ENCODE measurements at places on chromosomes 2 and 18.

DNA sequence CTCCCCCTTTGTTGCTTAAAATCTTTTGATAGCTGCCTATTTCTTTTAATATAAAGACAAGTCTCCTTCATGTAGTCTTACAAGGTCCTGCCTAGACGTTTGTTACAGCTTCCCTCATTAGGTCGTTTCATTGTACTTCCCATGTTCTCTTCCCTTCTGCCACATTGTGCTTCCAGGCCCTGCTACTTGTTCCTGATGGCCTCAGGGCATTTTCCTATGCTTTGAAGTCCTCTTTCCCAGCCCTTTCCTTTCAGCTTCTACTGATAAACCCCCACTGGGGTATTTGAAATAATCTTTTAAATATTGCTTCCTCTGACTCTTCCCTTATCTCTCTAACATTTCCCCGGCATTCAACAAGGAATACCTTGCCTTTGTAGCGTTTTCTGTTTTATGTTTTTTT lies 67.4 kb downstream of the UBE2E3 start:
- DNase-seq: no peak

DNA sequence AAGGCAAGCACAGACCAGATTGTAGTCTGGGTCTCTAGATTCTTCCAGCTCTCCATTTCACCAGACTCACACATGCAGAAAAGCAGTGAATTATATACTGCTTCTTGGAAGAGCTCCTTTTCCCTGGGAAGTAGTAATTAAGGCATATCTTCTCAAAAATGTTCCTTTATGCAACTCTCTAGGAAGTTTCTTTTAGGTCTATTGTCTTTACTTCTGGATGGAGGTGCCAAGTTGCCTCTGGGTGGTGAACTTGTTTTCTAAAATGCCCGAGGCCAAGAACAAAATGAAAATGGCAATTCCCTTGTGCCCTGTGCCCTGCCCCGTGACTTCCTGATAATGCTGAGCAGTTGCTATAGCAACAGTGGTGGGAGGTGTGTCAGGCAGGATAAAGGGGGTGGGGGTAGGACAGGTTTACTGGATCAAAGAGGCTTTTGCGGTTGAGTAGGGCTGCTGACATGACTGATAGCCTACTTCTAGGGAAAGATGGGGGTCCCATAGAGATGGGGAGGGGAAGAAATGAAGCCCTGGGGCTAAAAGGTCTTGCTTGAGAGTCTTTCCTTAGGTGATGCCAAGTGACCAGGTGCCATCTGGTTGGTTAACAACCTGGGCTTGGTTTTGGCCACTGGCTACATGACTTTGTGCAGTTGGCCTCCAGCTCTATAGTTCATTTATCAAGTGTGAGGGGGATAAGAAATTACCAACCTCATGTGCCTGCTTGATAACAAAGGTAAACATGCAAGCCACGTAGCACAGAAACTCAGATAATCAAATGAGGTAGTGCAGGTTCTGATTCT lies 11.8 kb downstream of the IGFBP2 start:
- DNase-seq: no peak

DNA sequence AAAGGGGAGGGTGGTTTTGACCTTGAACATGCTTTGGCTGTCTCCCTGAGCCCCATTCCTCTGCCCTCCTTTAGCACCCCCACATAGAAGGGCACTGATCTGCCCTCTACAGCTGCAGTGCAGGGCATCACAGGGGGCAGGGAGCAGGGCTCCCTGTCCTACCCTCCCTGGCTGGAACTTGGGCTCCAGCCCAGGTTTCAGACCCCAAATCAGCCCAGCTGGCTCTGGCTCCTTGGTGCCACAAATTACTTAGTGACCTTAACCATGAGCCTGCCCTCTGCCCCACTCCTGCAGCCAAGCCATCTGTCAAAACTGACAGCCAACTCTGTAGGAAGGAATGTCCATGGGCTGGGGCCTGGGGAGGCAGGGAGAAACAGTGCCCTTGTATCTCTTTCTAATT lies 105.6 kb downstream of the MAPK4 start:
- no peak for DNase-seq

GRCh38 chr2:53509831-53510388 lies 257.7 kb upstream of the CHAC2 start:
- DNase-seq: no peak

- no peak for DNase-seq
Observed at GRCh38 chr18:49842656-49843055, 29.3 kb upstream of the ACAA2 start.

DNA sequence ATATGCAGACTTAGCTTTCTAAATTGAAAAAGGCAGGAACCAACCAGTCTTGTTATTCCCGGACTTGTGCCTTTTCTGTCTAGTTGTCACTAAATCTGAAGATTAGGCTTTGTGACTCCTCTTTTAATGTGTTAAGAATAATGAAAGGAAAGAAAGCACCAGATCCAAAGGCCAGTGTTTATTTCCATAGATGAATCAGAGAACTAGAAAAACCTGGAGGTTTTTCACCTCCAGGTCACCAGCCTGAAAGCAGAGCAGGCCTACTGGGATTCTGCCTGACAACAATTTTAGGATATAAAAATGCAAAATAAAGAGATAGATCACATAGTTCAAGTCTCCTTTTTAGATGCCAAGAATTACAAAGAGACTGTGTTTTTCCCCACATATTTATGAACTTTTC lies 160.4 kb downstream of the GULP1 start:
- DNase-seq: no peak

- DNase-seq: no peak
Observed at GRCh38 chr2:27518782-27519113, 22.1 kb downstream of the GCKR start.

GRCh38 chr2:96683972-96684820 lies 41.6 kb downstream of the FER1L5 start:
- no peak for DNase-seq

- DNase-seq: no peak
Observed at GRCh38 chr2:127379712-127380355, 7.9 kb downstream of the MAP3K2 start.

- no peak for DNase-seq
Observed at GRCh38 chr2:3754280-3754679, 50.9 kb downstream of the DCDC2C start.

DNA sequence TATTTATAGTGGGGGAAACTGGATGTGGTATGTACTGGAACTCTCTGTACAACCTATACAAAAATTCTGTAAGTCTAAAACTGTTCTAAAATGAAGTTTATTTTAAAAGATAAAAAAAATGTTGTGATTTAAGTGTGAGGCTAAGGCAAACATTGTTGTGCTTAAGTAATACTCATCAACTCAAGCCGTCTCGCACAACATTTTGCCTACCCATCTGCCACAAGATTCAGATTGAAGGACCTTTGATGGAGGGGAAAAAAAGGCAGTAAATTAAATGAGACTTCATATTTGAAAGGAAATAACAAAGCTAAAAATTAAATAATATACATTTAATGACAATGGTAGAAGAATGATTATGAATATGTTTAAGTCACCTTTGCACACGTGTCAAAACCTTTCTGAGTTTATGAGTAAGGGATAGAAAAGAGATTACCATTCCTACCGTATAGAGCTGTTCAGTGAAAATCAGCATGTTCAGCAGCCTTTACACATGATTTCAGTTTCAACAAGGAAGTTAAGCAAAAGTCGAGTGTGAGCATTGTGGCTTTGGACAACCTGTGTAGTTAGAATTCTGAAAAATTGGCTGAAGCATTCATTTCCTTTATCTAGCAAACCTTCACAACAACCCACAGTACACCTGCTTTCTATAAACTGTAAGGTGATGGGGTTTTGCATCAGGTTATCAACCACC lies 499.3 kb downstream of the IRS1 start:
- DNase-seq: no peak

- no peak for DNase-seq
Observed at GRCh38 chr2:17539611-17540092, 844 bp upstream of the VSNL1 start.

DNA sequence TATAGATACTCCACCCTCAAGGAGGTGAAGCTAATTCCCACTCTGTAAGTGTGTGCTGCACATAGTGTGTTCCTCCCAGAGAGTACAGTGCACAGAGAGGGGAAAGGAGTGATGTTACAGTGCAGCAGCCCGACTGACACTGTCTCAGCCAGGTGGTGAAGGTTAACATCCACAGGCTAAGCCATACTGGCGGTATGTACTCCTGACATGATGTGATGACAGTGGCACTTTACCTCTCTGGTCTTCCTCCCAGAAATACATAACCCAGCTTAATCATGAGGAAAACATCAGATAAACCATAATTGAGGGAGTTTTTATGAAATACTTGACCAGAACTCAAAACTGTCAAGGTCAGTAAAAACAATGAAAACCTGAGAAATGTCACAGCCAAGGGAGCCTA lies 107.1 kb downstream of the RAB3GAP1 start:
- DNase-seq: no peak

DNA sequence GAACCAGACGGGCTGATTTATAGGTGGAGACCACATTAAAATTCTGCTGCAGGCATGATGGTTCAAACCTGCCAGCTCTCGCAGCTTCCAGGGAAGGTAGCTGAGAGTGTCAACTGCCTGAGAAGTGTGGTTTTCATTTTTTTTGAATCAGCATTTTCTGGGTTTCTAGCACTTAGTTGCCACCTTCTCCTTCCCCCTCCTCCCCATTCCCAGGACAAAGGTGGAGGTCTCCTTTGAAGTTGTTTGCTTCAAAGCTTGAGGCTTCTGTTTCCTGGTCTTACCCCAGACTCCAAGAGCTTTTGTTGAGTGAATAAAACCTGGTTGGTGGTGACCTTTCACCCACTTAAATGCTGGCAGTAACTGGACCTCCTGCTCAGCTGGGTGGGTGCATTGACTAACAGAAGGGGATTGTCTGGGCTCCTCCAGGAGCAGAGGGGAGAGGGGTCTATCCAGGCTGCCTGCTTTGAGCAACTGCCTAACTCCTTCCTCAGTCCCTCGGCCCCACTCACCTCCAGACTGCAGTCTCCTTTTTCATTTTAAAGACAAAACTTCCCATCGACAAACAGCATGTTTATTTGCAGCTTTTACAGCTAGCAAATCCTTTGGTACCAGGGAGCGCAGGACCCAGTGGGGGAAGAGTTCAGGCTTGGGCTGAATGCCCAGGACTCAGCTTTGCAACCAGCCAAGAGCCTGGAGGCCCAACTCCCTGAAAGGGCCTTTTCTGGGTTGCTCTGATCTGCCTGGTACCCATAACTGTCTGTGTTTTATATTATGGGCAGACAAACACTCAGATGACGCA lies 3.5 kb downstream of the RHOB start:
- no peak for DNase-seq

DNA sequence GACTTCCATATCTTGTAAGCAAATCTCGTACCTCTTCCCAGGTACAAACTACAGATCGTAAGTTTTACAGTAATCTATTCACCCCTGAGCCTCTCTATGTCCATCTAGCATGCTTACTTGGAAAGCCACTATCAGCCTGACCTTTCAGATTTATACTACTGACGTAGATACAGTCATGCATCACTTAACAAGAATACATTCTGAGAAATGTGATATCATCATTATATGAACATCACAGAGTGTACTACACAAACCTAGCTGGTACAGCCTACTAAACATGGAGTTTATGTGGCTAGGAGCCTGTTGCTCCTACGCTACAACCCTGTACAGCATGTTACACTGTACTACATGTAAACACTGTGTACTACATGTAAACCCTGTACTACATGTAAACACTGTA lies 293.2 kb upstream of the ZNF804A start:
- DNase-seq: no peak

DNA sequence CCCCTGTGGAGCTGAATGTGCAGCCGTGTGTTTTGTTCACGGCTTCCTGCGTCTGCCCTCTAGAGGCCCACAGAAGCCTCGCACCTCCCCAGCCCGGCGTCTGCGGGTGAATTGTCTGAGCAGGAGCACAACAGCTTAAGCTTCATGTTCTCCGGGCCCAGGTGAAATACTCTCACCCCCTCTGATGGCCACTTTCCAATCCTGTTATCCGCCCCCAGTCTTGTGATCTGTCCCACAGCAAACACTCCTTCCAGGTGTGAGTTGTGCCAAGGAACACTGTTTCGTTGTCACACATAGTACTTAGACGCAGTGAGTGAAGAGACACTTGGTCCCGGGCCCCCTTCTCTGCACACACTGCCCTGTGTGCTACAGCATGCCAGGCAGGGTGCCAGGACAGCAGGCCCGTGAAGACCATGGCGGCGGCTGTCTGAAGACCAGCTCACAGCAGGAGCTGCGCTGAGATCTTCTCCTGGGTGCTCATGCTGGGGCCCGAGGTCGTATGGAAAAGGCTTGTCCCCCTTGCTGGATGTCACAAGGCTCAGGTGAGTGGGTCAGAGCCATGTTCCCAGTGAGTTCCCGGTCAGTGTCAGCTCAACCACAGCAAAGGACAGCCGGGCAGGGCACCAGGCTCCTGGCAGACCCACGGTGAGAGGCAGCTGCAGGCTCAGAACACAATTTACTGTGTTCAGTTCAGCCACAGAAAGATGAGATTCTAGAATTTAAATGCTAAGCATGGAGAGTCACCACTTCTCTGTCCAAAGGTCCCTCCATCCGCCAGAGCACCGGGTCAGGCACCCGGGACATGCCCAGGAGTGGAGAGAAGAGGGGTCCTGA lies 6.8 kb upstream of the PXDN start:
- DNase-seq: peak; percentile 68

GRCh38 chr2:219286436-219287115 lies 7.4 kb downstream of the DNAJB2 start:
- DNase-seq: peak; percentile 72

- peak; percentile 81 for DNase-seq
Observed at GRCh38 chr2:180125245-180125962, 118.3 kb upstream of the CWC22 start.

- DNase-seq: no peak
Observed at GRCh38 chr2:100935372-100935752, 66.7 kb upstream of the RPL31 start.

DNA sequence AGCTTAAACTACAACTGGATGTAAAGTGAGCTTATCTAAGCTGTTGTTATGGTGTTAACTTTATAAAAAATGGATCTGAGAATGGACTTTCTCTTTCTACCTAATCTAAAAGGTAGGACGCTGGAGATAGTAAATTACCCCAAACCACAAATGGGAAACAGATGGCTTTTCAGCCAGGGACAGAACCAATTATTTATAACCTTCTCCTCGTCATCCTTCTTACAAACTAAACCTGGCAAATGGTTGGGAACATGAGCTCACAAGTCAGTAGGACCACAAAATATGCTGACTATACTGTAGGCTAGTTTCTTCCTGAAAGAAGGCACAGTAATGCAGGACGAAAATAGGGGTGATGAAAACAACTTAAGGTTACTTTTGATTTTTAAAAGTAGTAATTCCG lies 32.7 kb upstream of the ZDBF2 start:
- no peak for DNase-seq

- no peak for DNase-seq
Observed at GRCh38 chr18:48326901-48327675, 82.1 kb downstream of the ZBTB7C start.

DNA sequence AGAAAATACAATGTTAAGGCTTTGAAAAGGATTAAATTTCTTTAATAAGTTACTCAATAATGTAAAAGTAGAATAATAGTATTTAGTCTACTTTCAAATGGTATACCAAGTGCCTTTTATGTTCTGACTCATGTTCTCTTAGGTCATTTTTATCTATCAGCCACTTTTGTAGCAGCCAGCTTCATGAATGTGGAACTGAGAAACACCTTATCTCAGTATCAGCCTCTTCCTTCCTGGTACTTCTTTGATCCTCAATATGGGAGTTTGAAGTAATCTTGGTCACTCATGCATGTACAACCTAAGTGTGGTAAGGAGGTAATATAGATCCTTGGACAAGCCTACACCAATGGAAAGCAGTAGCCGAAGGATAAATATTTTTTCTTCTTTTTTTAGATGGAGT lies 180.4 kb upstream of the NRXN1 start:
- DNase-seq: no peak
